Activated CD8-positive, alpha-beta memory T cell treated with anti-CD3 and anti-CD28 coated beads for 4 hours (primary cell): ENCODE measurements at places on chromosomes 7 and 10.

DNA sequence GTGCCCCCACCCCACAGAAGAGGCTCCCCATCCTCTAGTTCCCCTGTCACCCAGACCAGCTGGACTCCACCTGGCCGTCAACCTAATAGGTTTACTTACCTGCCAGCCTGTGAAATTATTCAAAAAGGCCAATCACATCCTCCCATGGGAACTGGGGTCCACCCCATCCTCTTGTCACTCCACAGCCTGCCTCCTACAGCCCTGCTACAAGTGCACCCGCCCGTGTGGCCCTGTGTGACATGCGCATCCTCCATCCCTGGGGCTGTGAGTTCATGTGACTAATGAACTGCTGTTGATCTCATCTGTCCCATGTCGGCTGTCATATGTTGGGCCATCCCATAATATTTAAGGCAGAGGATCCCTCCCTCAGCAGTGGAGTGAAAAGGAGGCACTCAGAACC lies 39.4 kb downstream of the AOC1 start:
- DNase-seq = no peak

DNA sequence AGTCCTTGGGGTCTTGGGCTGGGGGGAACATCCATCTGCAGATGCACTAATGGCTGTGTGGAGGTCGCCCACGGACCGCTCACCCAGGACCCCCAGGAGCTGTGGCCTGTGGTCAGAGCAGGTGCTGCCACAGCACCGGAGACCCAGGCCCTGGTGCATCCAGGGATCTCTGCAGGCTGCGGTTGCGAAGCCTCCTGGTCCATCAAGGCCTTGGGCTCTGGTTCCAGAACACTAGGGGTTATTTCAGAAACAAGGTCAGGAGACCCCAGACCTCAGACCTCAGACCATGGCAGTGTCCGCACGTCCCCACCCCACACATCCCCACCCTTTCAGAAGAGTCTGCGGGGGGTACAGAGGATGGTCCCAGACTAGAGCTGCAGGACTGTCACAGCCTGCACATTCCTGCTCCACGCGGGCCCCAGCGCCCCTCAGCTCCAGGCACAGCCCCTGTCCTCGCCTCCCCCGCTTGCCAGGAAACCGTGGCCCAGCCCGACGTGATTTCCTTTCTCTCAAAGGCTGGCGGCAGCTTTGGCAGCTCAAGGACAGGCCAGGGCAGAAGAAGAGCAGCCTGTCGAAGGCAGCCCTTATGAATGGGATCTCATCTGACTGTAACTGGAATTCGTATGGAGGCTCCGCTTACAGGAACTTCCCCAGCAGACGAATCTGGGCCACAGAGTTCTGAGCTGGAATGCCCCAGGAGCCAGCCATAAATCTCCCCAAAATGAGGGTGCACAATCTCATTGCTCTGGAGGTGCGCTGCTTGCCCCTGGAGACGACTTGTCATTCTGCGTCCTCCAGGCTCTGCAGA lies 136.2 kb upstream of the RET start:
- DNase-seq = no peak

GRCh38 chr7:27435461-27435860 lies 192.9 kb downstream of the EVX1 start:
- no peak for DNase-seq

DNA sequence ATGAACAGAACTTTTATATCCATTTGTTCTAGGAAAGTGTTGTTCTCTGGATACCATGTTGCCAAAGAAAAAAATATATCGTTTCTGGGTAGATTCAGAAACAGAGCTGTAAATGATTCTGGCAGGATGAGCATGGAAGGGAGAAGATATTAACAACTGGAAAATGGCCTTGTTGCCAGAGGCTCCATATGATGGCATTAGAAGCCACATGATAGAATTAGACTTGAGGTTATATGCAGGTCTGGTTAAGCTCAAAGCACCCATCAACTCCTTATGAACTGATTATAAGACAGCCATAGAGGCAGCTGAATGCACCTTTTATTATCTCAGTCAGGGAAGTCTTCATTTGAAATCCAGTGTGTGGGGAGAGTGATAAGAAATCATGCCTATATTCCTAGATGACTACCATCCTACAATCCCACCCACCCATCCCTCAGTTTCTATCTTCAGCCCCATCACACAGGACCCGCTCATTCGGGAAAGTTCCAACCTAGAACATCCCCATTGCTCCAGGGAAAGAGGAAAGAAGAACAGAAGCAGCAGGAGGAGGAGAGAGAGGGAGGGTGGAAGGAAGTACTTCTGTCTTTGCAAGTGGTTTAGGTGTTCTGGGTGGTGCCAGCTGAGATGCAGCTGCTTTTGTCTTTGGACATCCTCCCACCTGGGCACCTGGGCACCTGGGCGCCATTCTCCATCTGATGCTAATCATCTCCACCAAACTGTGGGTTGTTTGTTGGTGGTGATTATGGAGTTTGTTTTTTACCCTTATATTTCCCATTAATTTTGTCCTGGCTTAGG lies 25.5 kb upstream of the TRIL start:
- no peak for DNase-seq

GRCh38 chr7:90271753-90272152 lies 26.8 kb downstream of the CFAP69 start:
- no peak for DNase-seq

GRCh38 chr7:135653340-135654080 lies 8.8 kb upstream of the STMP1 start:
- DNase-seq = no peak

- DNase-seq = no peak
Measured at GRCh38 chr10:96917628-96918027, 85.5 kb downstream of the LCOR start.

DNA sequence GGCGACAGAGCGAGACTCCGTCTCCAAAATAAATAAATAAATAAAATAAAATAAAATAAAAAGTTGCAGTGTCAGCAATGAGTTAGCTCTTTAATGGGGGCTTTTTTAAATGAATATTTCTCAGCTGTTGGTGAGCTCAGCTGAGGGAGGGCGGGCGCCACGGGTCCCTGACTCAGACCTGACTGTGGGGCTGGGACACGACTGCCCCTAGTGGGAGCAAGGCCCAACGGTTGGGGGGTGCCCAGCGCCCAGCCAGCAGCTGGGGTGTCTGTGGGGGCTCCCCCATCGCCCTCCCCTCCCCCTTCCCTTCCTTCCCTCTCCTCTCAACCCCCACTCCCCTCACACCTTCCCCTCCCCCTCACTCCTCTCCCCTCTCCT lies 46.6 kb downstream of the PWWP2B start:
- DNase-seq = peak; percentile 63

DNA sequence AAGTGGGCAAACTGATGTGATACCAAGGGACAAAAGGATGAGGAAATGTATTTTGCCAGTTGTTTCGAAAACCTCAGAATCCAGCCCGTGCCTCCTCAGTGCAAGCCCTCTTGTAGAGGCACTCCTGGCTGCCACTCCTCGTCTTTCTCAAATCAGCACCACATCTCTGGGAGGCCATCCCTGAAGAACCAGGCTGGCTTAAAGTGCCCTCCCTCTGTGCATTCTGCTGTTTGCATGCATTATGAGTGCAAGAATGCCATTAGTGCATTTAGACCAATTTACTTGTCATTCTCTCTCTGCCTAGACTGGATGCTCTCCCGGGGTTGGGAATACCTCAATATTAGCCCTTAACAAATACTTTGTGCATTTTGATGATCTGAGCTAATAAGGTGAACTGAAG lies 19.9 kb upstream of the FAM180A start:
- no peak for DNase-seq

DNA sequence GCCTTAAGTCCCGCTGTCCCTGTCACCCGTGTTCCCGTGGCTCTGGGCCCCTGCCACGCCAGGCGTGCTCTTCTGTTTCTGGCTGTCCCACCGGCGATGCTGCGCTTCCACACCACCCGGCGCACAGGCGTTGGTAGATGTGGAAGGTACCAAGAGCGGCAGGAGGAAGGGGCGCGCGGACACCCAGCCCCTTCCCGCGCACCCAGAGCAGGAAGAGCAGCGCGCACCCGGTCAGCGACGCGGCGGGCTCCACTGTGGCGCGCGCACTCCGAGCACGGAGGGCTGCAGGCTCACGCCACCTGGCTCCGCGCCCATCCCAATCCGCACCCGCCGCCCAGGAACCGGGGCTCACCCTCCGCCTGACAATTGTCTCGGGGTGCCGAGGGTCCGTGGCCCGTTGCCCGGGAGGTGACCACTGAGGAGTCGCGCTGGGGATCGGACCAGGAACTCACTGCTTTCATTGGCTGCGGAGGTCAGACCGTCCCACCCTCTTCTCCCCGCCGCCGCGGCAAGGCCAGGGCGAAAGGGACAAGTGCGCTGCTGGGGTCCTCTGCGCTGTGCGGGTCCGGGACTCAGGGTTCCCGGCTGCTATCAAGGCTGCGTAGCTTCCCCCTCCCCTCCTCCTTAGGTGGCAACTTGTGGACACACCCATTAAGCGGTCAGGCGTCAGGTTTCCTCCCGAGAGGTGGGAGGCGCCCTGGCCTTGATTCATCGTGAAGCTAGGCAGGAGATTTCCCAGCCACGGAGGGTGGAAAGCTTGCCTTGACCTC lies 121.6 kb upstream of the ZNF92 start:
- no peak for DNase-seq

GRCh38 chr7:18290865-18291264 lies 204.7 kb upstream of the HDAC9 start:
- no peak for DNase-seq

GRCh38 chr7:36871355-36871738 lies 147.1 kb upstream of the AOAH start:
- DNase-seq = no peak

GRCh38 chr10:70619271-70620019 lies 16.9 kb upstream of the PRF1 start:
- no peak for DNase-seq

- DNase-seq = no peak
Measured at GRCh38 chr7:41873741-41874140, 170.9 kb upstream of the INHBA start.

DNA sequence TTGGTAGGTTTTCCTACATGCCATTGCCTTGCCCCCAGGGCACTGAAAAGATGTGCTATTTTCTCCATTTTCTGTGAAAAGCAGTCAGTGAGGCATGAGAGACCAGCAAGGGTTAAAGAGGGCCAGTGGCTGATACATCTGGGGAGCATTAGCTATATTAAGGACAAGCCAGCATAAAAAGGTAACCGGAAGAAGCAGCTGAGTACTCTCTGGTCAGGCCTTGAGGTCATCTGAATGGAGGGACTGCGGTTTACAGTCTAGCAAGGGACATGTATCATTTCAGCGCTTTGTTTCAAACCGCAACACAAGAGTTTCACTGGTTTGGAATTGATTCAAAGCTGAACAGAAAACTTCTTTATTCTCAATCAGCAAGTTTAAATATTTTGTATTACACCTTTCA lies 120.4 kb downstream of the EPDR1 start:
- no peak for DNase-seq

GRCh38 chr10:5142199-5142598 lies 42.8 kb downstream of the AKR1C8 start:
- no peak for DNase-seq

GRCh38 chr10:52517012-52517411 lies 202.9 kb downstream of the DKK1 start:
- no peak for DNase-seq

- no peak for DNase-seq
Measured at GRCh38 chr10:23060918-23061317, 34.5 kb upstream of the MSRB2 start.

DNA sequence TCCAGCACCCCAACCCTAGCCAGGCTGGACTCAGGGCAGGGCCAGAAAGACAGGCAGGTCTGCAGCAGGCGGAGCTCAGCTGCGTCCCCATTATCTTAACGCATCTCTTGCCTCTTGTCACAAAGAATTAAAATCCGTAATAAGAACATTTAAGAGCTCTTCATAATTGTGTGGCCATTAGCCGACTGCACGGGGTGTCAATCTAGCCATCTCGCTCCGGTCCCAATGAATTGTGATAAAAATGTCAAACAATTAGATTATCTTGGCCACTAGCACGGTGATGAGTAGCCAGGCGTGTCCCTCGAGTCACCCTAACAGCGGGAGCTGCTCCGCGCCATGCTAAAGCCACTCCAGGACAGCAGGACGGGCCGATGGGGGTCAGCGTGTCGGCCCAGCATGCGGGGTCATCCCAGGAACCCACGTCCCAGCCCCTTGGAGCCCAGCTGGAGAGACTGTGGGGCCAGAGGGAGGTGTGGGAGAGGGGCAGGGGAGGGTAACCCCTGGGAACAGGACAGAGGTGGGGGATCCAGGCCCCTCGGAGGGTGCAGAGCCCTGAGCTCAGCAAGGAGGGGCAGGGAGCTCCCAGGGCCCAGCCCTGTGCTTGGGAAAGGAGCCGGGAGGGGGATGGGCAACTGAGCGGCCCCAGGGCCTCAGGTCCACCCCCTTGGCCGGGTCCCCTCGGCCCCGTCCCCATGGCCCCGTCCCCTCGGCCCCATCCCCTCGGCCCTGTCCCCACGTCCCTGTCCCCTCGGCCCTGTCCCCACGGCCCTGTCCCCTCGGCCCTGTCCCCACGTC lies 17.7 kb upstream of the NKX6-2 start:
- DNase-seq = no peak

DNA sequence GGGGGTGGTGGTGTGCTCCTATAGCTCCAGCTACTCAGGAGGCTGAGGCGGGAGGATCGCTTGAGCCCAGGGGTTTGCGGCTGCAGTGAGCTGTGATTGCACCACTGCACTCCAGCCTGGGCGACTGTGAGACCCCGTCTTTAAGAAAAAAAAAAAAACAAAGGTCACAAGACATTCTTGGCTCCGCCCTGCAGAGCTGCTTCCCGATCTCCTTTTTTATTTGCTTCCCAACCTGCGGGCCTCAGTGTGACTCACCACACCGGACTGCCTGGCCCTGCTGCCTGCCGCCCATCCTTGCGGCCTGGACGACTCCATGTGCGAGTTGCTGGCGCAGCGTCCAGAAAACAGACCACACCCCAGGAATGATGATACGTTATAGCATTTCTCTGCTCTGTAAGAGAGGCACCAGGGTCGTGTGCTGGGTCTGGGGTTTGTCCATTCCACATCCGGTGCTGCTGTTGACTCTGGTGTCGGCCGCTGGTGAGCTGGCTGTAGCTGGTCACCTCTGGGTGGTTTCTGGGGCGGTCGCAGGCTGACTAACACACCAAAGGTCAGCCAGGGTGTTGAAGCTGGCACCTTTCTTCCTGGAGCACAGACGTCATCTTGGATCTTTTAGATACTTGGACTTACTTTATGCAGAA lies 123.6 kb downstream of the TCF7L2 start:
- no peak for DNase-seq

DNA sequence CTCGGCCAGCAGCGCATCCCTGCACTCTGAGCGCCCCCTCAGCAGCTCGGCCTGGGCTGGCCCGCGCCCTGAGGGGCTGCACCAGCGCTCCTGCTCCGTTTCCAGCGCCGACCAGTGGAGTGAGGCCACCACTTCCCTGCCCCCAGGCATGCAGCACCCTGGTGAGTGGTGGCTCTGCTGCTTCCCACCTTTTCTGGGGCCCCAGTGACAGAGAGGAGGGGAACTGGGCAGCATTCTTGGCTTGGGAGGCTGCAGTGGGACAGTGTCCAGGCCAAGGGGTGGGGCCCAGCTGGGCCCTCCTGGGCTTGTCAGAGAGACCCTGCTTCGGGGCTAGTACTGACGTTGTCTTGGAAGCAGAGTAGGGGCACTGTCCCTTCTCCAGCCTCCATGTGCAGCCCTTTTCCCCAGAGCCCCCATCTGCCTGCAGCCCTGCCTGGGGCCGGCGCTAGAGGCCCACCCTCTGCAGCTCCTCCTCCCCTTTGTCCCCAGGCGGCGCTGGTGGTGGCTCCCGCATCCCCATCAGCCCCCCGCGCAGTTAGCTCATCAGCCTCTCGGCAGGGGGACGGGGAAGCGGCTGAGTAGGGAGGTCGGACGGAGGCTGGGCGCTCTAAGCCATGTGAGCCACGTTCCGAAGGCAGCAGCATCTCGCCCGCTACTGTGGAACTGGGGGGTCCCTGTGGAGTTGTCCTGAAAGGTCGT lies 29.2 kb downstream of the GBX1 start:
- no peak for DNase-seq
